Tibial nerve (tissue), 4 donors: ENCODE measurements at places on chromosomes 7 and 10. TPM values are rescaled to one million over a fixed set of nuclear protein-coding genes. Genes with fewer than 3 reads are reported as not detected.
A peak's percentile ranks its signal among the peaks of the same experiment; 100 is the strongest.

- no peaks in the 10 kb centered on the region for H3K36me3 ChIP-seq
- H3K4me1 ChIP-seq: peaks cover 22% of the 10 kb centered on the region
- H3K4me3 ChIP-seq: no peak overlapping the region
- H3K27me3 ChIP-seq: no peaks in the 10 kb centered on the region
- no peak overlapping the region for H3K27ac ChIP-seq
- no peak for DNase-seq
These were observed 1083.6 kb downstream of the KCNMA1 start for GRCh38 chr10:76554033-76554408.

- no peaks in the 10 kb centered on the region for H3K27me3 ChIP-seq
- H3K27ac ChIP-seq: peak overlapping the region; percentile 37
- H3K4me1 ChIP-seq: peaks cover 3% of the 10 kb centered on the region
- no peak for DNase-seq
These were observed 47.0 kb downstream of the AMZ1 start for GRCh38 chr7:2734751-2735571.

- H3K4me3 ChIP-seq: no peak overlapping the region
- H3K27me3 ChIP-seq: no peaks in the 10 kb centered on the region
- no peak for DNase-seq
- H3K27ac ChIP-seq: no peak overlapping the region
These were observed 82.6 kb upstream of the CELF2 start for GRCh38 chr10:10935032-10935431.

GRCh38 chr10:77391605-77392235, 245.9 kb downstream of the KCNMA1 start:
- no peaks in the 10 kb centered on the region for H3K36me3 ChIP-seq
- no peaks in the 10 kb centered on the region for H3K4me1 ChIP-seq
- no peaks in the 10 kb centered on the region for H3K27me3 ChIP-seq
- DNase-seq: peak; percentile 89
- no peak overlapping the region for H3K4me3 ChIP-seq

DNA sequence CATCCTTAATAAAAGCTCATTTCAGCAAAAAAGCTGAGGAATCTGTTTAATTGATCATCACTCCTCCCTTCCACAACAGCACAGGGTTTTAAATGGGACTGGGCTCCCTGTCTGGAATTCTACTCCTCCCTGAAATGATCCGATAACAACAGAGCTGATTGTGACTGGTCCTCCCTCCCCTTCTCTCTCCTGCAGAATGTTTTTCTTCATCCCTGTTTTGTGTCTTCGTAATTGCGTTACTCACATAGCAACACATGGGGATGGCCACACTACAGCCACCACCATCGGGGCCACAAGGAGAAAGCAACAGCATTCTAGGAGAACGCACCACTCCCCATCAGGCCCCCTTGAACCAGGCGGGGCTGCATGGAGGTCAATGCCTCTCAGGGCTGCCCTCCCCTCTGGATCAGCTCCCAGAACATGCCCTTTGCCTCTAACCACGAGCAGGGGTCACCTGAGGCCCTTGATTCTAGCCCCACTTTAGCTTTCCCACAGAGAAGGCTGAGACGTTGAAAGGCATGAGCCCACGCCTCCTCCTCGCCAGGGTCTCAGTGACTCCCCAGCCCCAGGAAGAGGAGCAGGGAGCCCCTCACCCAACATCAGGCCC, 152.6 kb downstream of the PLXNA4 start:
- DNase-seq: no peak
- H3K4me1 ChIP-seq: no peaks in the 10 kb centered on the region
- H3K36me3 ChIP-seq: no peaks in the 10 kb centered on the region
- H3K27me3 ChIP-seq: no peaks in the 10 kb centered on the region

GRCh38 chr10:116688241-116688711, 54.1 kb downstream of the HSPA12A start:
- DNase-seq: no peak
- H3K36me3 ChIP-seq: peaks cover 14% of the 10 kb centered on the region
- peaks cover 74% of the 10 kb centered on the region for H3K4me1 ChIP-seq
- peak overlapping the region; percentile 82 for H3K27ac ChIP-seq
- H3K27me3 ChIP-seq: no peaks in the 10 kb centered on the region

DNA sequence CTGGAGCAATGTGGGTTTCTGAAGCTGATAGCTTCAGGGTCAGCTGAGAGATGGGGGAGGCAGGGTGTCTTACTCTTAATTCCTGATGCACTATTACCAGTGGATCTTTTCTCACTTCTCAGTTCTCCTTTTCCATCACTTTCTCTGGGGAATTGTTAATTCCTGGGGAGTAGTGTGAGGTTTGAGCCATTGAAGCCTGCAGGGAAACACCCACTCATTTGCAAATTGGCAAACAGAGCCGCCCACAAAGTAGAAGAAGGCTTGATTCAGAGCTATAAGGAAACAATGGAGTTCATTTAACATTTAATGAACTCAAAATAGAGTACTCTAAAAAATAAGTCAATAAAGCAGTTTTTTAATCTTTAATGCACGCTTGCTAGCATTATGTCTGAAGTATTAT, 4.3 kb upstream of the TECTB start:
- no peak for DNase-seq
- H3K27ac ChIP-seq: no peak overlapping the region
- H3K27me3 ChIP-seq: no peaks in the 10 kb centered on the region
- H3K4me3 ChIP-seq: no peak overlapping the region
- no peaks in the 10 kb centered on the region for H3K4me1 ChIP-seq

- H3K27me3 ChIP-seq: no peaks in the 10 kb centered on the region
- no peaks in the 10 kb centered on the region for H3K36me3 ChIP-seq
- no peak for DNase-seq
- no peak overlapping the region for H3K4me3 ChIP-seq
- no peak overlapping the region for H3K27ac ChIP-seq
These were observed 1.9 kb downstream of the VIPR2 start for GRCh38 chr7:159142730-159143129.

DNA sequence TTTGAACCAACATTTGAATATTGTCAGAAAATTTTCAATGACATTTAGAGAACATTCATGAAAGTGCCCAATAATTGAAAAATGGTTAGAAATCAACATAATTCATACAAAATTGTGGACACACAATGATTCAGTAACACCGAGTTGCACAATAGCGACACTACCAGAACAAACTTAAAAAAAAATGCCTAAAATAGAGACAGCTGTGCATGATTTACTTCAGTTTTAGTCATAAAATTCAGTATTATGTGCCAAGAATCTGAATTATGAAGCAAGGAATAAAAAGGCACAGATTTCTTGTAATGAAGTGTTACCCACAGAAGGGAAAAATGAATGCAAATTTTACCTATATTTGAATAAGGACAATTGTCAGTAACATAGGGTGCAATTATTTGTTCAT, 396.0 kb downstream of the SEMA3D start:
- H3K27me3 ChIP-seq: no peaks in the 10 kb centered on the region
- no peak overlapping the region for H3K4me3 ChIP-seq
- H3K4me1 ChIP-seq: no peaks in the 10 kb centered on the region
- no peak overlapping the region for H3K27ac ChIP-seq
- DNase-seq: no peak

The GNAT3 gene
- not detected for total RNA-seq

The LEP gene
- 70.7 TPM for total RNA-seq

The SLC26A3 gene
- total RNA-seq: not detected

The PTPRZ1 gene
- total RNA-seq: 3.5 TPM

The DYNC1I1 gene
- total RNA-seq: 5.5 TPM

The CCL24 gene
- not detected for total RNA-seq

The ATRNL1 gene
- 5.4 TPM for total RNA-seq
